Muscle of leg (tissue), 16 donors: ENCODE measurements at places on chromosomes 12 and 14. TPM values are rescaled to one million over a fixed set of nuclear protein-coding genes. Genes with fewer than 3 reads are reported as not detected.
A peak's percentile ranks its signal among the peaks of the same experiment; 100 is the strongest.

DNA sequence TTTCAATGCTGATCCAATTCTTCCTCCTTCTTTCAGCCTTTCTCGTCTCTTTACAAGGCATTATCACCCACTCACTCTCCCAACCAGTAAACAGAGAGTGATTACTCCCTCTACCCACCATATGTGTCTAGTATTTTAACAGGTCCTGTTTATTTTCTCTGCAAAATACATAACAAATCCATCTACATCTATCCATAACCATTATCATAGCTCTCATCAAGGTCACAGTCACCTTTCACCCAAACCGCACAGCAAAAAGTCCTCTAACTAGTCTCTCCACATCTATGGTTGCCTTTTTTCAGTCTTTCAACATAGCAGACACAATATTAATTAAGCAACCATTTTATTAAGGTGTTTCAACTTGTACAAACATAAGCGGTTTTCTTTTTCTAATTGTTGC, 21.9 kb upstream of the RERG start:
- no peak overlapping the region for H3K4me3 ChIP-seq
- H3K27ac ChIP-seq, result no peak overlapping the region
- no peaks in the 10 kb centered on the region for H3K4me1 ChIP-seq

Gene KCNA1
- polyA plus RNA-seq, result 2.8 TPM

DNA sequence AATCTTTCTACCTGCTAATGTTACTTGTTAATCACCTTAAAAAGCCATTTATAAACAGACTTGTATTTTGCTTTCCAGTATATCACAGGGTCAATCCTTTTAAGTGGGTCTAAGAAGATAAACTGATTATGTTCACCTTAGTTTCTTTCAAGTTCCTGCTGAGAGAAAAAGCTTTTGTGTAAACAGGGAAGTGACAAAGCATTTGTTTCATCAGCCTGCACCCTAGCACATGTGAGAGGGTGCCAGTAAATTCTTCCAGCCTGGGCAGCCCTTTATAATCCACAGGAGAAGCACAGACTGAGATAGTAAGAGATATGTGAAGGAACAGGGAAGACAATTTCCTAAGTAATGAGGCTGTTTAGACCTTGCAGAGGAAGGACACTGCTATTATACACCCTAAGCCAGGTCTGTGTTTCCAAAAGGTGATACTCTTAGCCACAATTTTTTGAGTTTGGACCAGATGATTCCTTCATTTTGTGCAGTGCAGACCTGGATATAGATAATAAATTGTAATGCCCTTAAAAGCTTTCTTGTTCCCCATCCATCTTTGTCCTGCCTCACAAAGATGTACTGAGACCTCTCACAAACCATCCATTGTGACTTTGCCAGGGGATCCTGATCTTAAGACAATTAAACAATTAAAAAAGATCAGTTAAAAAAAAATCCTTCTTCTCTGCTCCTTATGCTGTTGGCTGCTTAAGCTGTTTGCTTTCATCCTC, 150.7 kb downstream of the KTN1 start:
- no peaks in the 10 kb centered on the region for H3K4me1 ChIP-seq
- H3K4me3 ChIP-seq, result no peak overlapping the region
- no peak overlapping the region for H3K27ac ChIP-seq
- no peak for DNase-seq

DNA sequence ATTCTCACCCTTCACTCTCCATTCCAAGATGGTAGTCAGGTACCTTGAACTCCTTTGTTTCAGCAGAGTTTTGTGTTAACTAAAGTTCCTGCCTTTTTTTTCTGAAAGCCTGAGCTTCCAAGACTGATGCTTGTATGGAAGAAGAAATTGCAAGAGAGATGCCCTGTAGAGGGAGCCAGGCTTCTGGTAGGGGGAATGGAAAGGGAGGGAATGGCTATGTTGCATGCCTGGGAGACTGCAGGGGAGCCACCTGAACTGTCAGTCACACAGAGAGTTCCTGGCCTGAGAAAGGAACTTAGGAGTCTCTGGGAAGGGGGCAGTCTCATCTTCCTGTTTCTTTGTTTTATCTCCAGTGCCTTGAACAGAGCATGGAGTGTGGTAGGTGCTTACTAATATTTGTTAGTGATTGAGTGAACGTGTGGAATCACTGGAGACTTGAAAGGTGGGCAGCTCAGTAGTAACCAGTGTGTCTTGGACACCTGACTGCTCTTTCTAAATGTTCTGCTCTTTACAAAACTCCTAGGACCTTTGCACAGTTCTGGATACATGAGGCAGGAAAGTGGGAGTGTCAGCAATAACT, 132.2 kb downstream of the ANO4 start:
- no peaks in the 10 kb centered on the region for H3K36me3 ChIP-seq
- H3K4me1 ChIP-seq, result no peaks in the 10 kb centered on the region
- no peak for DNase-seq
- no peak overlapping the region for H3K27ac ChIP-seq
- no peak overlapping the region for H3K4me3 ChIP-seq
- no peaks in the 10 kb centered on the region for H3K27me3 ChIP-seq

- peak overlapping the region; percentile 69 for H3K27ac ChIP-seq
- H3K36me3 ChIP-seq, result peaks cover 16% of the 10 kb centered on the region
- H3K4me3 ChIP-seq, result no peak overlapping the region
- H3K27me3 ChIP-seq, result no peaks in the 10 kb centered on the region
- DNase-seq, result peak; percentile 47
- H3K4me1 ChIP-seq, result peaks cover 35% of the 10 kb centered on the region
Measured at GRCh38 chr12:13208533-13209435, 12.3 kb downstream of the EMP1 start.

Gene MYH7
- polyA plus RNA-seq, result 503 TPM

DNA sequence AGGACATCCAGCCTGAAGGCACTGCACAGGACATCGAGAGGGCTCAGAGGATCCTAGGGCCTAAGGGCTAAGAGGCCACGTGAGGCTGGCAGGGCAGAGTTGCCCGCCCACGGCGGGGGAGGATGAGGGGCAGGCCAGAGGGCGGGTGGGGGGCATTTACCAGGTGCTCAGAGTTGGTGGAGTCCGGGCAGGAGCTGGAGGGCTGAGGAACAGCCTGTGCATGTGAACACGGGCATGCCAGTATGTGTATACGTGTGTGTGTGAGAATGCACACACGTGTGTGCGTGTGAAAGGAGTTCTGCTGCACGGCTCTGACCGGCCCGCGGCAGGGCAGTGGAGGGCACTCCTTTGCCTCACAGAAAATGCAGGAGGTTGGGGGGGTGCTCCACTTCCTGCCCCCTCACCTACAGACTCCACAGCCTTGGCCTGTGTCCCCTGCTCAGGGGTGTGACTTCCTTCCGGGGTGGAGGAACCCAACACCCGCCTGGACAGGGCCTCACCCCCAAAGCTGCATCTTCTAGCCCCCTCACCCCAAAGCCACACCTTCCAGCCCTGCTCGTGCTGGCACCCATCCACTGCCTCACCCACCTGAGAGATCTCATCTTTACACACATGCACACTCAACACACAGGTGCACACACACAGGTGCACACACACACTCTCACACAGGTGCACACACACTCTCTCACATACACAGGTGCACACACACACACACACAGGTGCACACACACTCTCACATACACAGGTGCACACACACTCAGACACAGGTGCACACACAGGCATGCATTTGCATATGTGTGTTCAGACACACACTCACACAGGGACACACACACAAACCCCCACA, 11.8 kb upstream of the GPR132 start:
- H3K36me3 ChIP-seq, result no peaks in the 10 kb centered on the region
- peaks cover 35% of the 10 kb centered on the region for H3K4me1 ChIP-seq
- H3K27ac ChIP-seq, result no peak overlapping the region

DNA sequence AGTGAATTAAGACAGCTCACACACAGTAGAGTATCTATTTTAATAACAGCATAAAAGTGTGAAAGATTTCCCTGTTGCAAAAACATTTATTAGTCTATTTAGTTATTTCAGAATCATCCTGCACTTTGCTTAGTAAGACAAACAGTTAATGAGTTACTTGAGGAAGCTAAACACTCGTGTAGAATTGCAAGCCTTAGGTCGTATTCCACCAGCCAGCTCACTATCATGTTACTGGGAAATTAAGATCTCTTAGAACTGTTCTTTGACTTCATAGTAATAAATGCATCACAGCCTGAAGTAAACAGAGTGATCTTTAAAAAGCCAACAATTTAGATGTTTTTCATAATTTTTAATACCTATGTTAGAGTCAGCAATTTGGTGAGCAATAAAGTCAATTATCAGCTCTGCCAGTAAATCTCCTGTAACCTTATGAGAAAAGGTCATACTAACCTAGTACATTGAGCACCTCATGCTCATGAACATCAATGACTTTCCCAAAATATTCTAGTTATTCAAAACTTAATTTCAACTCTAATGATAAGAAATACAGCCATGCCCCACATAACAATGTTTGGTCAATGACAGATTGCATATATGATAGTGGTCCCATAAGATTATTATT, 26.7 kb upstream of the ETNK1 start:
- no peaks in the 10 kb centered on the region for H3K36me3 ChIP-seq
- H3K4me3 ChIP-seq, result no peak overlapping the region
- no peaks in the 10 kb centered on the region for H3K27me3 ChIP-seq
- no peaks in the 10 kb centered on the region for H3K4me1 ChIP-seq

GRCh38 chr12:22318108-22318737, 16.3 kb downstream of the ST8SIA1 start:
- H3K4me1 ChIP-seq, result peaks cover 2% of the 10 kb centered on the region
- no peak overlapping the region for H3K27ac ChIP-seq
- no peak overlapping the region for H3K4me3 ChIP-seq
- DNase-seq, result no peak
- H3K36me3 ChIP-seq, result no peaks in the 10 kb centered on the region
- H3K27me3 ChIP-seq, result no peaks in the 10 kb centered on the region

DNA sequence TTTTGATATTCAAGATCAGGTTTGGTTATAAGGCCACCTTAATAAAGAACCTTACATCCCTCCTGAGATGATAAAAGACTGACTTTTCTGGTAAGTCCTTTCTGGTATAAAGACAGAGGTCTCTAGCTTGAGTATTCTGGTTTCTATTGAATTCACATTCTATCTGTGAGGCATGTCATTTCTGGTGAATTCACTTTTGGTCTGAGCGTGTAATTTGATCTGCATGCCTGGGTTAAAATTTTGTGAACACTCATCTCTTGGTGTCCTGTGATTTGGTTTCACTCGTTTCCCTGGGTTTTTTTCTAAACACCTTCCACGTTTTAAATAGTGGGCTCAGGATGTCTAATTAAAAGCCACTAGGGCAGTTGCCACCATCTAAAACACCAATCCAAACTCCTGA, 12.2 kb downstream of the EIF5 start:
- DNase-seq, result no peak
- peaks cover 34% of the 10 kb centered on the region for H3K36me3 ChIP-seq
- H3K4me3 ChIP-seq, result no peak overlapping the region
- no peak overlapping the region for H3K27ac ChIP-seq
- no peaks in the 10 kb centered on the region for H3K27me3 ChIP-seq

- DNase-seq, result peak; percentile 65
- H3K4me1 ChIP-seq, result peaks cover 82% of the 10 kb centered on the region
- H3K4me3 ChIP-seq, result no peak overlapping the region
- no peaks in the 10 kb centered on the region for H3K27me3 ChIP-seq
- H3K27ac ChIP-seq, result peak overlapping the region; percentile 9
- peaks cover 41% of the 10 kb centered on the region for H3K36me3 ChIP-seq
Measured at GRCh38 chr14:75454963-75455546, 27.2 kb downstream of the JDP2 start.

Gene INHBC
- polyA plus RNA-seq, result 0.15 TPM

Gene SMIM41
- polyA plus RNA-seq, result 0.12 TPM

Gene HSPB8
- polyA plus RNA-seq, result 161 TPM

DNA sequence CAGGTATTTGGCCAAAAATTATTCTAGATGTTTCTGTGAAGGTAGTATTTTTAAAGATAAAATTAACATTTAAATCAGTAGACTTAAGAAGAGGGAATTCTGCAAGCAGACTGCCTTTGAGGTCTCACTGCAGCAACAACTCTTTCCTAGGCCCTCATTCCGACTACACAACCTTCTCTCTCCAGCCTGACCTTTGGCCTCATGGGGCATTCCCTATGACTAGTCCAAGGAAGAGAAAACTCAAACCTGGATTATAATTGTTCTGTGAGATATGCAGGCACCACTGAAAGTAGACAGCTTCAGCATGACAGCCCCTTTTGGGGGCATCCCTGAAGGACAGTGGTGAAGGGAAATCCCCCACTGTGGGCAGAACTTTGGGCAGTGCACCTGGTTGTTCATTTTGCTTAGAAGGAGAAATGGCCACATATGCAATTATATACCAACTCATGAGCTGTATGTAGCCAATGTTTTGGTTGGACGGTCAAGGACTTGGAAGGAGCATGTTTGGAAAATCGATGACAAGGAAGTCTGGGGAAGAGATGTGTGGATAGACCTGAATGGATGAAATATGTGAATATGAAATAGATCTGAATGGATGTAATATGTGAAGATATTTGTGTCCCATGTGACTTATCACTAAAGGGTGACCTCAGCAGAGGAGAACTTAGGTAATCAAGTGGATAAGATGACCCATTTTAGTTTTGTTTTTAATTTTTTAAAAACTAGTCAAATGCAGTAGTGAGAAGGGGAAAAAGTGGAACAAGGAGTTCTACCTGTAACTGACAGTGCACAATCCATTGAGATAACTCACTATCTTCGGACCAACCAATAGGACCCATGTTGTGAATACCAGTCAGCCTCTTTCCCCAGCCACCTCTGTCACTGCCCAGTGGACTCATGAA, 233.3 kb upstream of the FOXN3 start:
- no peaks in the 10 kb centered on the region for H3K36me3 ChIP-seq
- H3K27ac ChIP-seq, result no peak overlapping the region
- H3K4me3 ChIP-seq, result no peak overlapping the region
- no peaks in the 10 kb centered on the region for H3K4me1 ChIP-seq

DNA sequence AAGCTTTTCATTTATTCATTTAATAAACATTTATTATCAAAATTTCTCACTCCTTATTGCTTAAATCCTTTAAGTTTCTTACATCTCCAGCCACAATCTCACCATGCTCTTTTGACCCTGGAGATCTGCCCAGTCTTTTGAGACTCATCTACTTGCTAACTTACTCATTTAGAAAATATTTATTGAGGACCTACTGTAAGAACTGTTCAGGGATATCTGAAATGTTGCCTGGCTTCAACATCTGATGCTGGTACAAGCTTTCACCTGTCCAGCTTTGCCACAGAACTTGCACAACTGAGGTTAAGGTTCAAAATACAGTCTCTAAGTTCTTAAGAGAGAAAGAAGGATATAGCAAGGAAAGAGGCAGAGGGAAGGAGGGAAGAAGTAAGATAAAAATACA, 17.5 kb upstream of the GXYLT1 start:
- no peak overlapping the region for H3K27ac ChIP-seq
- no peaks in the 10 kb centered on the region for H3K36me3 ChIP-seq
- no peak overlapping the region for H3K4me3 ChIP-seq
- H3K4me1 ChIP-seq, result no peaks in the 10 kb centered on the region
- H3K27me3 ChIP-seq, result no peaks in the 10 kb centered on the region
